ENCODE measurements at places on chromosomes 4 and X. TPM values are rescaled to one million over a fixed set of nuclear protein-coding genes. Genes with fewer than 3 reads are reported as not detected.

GRCh38 chrX:146041741-146042140, 224.1 kb downstream of the SLITRK2 start:
- no peak for DNase-seq

GRCh38 chrX:68650491-68650890, 3.0 kb downstream of the STARD8 start:
- no peak for DNase-seq

GRCh38 chr4:118265312-118266144, 87.3 kb downstream of the PRSS12 start:
- peak; percentile 17 for DNase-seq

GRCh38 chr4:180430283-180430682, 1812.9 kb upstream of the TENM3 start:
- DNase-seq: no peak

GRCh38 chr4:1082215-1083182, 30.9 kb downstream of the RNF212 start:
- peak; percentile 24 for DNase-seq

DNA sequence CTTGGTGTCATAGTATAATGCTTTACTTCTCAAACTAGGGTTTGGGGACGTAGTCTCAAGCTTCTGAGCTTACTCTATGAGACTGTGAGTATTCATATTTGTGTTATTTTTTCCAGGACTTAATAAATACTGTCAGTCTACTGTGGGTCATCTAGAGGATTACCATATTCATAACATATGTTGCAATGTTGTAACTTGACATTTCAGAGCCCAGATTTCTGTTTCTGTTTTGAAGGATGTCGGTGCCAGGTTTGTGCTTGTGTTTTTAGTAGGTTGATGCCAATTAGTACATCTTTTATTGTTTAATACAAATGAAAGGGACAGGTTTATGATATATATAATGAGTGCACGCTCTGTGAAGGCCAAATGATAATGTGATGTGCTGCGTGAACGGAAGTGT, 69.6 kb downstream of the SPANXN4 start:
- no peak for DNase-seq

DNA sequence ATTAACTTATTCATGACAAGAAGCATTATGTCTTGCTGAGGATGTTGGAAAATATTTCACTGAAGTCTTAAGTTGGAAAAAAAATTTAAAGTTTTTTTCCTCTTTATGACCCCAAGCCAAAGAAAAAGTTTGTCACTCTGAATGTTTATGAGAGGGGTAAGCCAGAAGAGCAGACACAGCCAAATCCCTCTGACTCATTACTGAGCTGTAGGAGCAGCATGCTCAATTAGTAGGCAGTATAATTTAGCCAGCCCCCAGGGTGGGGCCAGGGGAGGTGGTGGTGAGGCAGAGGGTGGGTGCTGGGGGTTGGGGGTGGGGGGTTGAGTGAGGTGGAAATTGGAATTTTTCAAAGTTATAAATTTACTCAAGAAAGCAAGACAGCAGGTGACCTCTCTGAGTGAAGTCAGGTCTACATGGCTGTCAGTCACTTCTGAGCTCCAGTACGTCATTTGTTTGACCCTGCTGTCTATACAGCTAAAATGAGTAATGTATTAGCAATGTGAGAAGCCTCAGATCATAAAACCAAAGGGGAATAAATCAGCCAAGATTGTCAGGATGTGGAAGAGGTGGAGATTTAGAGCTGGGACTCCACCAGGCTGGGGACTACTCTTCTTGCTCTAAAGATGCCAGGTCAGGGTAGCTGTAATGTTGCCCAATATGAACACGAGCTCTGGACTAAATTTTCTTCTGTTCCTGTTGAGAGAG, 98.8 kb upstream of the NDP start:
- DNase-seq: no peak

Gene SASH3
- polyA plus RNA-seq: 0.88 TPM

Gene DCK
- polyA plus RNA-seq: 2.5 TPM

Gene ASB12
- polyA plus RNA-seq: 1.9 TPM

Data from heart right ventricle (tissue), 16 donors.